A375 (cell line): ENCODE measurements at places on chromosomes 16 and 17. TPM values are rescaled to one million over a fixed set of nuclear protein-coding genes. Genes with fewer than 3 reads are reported as not detected.

The CLDN7 gene
- 0.49 and 0.50 TPM in 2 replicates for total RNA-seq

The TBC1D3I gene
- total RNA-seq, result not detected in 2 replicates

The GRAPL gene
- total RNA-seq, result not detected in 2 replicates

The GRAP gene
- not detected in 2 replicates for total RNA-seq

The CCL3 gene
- total RNA-seq, result not detected in 2 replicates

The TBC1D26 gene
- not detected in 2 replicates for total RNA-seq

The KRTAP2-1 gene
- total RNA-seq, result not detected in 2 replicates
